Stimulated activated CD4-positive, alpha-beta T cell treated with anti-CD3 and anti-CD28 coated beads, Interleukin-4, amount 100 ng/mL, for 48 hours (primary cell): ENCODE measurements at places on chromosomes 13 and 19.

DNA sequence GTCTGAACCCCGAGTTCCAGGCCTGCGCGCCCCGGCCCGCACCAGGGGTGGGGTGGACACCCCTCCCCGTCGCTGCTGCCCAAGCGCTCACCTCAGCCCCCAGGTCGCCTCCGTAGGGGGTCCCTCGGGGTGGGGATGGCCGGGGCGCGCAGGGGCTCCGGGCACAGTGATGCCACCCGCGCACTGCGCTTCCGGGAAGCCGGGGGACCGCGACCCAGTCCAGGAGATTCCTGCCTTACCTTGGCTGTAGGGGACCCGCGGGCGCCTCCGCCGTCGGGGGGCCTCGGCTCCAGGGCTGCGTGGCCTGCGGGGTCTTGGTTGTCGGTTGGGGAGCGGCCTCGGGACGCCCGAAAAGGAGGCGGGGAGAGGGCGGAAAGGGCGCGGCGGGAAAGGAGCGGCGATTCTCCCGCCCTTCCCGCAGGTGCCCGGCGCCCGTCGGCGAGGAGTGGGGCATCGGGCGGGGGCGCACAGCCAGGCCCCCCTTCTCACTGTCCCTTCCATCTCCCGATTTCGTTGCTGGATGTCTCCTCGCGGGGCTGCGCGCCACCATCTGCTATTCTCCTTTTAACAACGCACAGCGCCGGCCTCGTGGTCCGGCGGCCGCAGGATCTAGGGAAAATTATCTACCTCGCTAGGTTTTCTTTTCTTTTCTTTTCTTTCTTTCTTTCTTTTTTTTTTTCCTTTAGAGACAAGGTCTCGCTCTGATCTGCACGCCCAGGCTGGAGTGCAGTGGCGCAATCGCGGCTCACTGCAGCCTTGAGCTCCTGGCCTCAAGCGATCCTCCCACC is at the start of gene KEAP1:
KEAP1 (minus strand) TSS at position 355 of the 788 bp plus-strand sequence. CDS start 3,323 bp downstream, outside the sequence.
- peak; percentile 34 for DNase-seq

DNA sequence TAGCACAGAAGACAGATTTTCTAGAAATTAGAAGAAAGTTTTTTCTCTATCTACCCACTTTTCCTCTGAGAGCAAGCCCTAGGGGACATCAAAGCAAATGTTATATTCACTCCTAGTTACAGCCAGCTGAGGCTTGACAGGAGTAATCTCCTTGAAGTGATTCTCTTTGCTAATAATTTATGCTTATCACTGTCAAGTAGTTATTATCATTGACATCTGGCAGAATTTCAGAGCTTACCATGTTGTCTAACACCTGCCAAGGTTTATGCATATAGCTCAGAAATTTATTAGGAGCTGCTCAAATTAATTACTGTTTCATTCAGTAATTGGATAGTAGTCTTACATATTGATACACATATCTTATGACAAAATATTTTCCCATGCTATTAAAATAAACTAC is 465.9 kb upstream of the ATXN8OS start:
- DNase-seq: no peak

DNA sequence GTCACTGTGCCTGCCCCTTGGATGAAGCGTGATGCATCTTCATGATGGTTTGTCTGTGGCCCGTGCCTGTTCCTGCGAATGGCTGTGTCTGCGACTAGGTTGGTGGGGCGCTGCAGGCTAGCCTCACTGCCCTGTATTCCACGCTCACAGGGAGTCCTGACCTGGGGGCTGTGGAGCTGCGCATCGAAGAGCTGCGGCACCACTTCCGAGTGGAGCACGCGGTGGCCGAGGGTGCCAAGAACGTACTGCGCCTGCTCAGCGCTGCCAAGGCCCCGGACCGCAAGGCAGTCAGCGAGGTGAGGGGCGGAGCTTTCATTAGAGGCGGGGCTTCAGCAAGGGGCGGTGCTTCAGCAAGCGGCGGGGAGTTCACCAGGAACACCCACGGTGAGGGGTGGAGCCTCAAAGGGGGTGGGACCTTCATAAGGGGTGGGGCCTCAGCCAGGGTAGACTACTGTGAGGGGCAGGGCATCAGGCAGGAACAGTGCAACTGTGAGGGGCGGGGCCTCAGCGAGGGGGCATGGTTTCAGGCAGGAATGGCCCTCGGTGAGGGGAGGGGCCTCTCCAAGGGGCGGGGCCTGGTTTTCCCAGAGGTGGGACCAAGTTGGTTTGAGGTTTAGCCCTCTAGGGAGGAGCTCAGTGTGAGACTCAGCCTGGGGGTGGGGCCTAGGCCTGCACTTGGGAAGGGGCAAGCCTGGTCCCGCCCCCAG is 17.2 kb downstream of the PKN1 start:
- DNase-seq: peak; percentile 83

DNA sequence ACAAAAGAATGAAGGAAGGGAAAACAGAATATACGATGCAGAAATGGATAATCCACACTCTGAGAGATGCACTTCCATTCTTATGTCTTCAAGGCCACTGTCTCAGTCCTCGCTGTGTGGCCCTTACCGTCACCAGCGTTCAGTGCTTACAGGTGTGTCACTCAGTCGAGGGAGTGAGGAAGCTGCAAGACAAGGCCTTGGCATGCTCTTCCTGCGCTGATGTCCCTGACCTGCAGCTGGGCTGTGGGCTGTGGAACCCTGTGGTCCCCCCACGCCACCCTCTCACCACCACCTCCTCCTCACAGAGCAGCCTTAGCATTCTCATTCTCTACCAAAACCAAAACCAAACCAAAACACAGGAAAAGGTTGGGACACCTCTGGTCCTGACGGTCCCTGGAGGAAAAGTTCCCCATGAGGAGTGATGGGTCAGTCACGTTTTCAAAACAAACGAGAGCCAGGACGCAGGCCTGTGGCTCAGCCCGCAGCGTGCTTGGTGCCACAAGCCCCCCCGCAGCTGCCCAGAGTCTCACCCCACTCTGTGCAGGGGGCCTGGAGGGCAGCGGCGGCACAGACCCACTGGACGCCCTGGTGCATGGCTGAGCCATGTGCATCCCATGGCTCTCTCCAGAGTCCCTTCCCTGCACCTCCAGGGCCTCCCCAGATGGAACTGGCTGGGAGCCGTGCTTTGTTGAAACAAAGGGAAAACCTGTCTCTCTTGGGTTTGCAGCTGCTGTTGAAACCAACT is 48.2 kb upstream of the GPR183 start:
- DNase-seq: no peak

DNA sequence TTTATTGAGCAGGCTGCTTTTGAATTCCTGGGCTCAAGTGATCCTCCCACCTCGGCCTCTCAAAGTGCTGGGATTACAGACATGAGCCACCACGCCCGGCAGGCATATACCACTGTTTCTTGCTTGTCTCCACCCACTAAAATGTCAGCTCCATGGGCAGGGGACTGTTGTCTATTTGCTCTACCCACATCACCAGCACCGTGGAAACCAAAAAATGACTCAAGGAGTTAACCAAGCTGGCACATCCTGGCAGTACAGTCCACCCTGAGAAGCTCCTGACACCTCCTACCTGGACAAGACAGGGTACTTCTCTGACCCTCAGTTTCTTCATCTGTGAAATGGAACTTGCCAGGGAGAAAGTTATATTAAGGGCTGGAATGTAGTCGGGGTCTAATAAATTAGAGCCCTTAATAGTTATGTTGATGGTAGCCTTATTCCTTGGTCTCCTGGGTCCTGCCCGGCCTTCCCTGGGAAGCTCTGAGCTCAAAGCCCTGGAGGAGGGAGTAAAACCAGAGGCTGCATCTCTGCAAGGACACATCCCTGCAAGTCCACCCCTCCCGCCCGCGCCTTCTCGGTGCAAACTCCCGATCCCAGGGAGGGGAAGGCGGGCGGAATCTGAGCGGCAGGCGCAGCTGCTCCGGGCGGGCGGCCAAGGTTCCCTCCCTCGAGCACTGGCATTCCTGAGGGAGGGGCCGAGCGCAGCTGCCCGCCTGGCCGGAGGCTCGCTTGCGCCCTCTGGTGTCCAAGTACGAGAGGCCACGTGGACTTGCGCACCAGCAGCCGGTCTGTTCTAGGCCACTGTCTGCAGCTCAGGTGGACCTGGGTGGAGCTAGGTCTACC is 14.1 kb downstream of the RDH8 start:
- DNase-seq: peak; percentile 83

- no peak for DNase-seq
Measured at GRCh38 chr19:8367327-8368001, 3.5 kb downstream of the ANGPTL4 start.

DNA sequence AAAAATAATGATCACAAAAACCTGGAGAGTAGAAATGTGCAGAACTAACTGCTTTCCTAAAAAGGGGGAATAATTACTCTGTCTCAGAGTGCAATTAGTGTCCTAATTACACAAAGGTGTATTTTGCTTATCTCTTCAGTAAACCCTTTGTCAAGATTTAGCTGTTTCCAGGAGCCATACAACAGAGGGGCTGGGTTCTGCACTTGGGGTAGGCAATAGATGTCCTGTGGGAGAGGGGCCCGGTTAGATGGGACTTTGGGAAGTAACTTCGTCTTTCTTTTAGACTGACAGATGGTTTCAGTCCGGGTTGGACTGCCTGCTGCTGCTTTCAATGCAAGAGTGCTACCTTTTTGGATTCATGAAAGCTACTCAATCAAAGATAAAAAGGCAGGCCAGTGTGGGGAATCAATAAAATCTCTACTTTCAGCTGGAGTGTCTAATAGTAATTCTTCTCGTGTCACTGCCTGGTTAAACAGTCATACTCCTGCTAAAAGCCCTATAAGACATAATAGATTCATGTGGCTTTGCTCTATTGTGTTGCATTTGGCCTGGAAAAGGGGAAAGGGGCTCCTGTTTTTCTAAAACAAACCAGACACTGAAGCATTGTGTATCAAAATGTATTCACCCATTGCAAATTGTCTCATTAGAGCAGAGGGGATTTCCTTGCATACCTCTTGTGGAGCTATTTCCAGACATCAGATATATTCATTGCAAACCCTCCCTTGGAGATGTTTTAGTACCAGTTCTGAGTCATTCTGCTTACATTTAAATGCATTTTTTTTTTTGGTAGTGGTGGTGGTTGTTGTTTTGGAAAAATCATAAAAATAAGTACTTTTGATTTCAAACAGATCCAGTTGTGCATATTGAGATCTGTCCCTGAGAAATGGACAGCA is 83.3 kb upstream of the PCDH8 start:
- no peak for DNase-seq

DNA sequence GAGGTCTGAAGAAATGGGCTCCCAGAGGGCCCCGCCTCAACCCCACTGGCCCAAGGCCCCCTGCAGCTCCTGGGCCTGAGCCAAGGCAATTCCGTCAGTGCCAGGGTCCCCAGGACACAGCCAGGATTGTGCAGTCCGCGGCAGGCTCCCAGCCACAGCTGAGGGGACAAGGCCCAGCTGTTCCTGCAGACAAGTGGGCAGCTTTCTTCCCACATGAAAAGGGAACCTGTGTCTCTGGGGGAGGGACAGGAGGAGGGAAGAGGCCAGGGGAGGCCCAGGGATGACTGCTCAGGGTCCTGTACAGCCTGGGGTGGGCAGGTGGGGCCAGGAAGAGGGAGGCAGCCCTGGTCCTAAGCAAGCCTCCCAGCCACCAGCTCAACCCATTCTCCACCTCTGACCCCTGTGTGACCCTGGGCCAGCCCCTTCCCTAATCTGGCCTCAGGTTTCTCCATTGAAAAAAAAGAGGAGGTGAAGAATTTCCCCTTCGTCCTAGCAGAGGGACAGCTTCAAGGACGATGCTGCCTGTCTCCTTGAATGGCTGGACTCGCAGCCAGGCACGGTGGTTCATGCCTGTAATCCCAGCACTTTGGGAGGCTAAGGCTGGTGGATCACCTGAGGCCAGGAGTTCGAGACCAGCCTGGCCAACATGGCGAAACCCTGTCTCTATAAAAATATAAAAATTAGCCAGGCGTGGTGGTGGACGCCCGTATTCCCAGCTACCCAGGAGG is 20.5 kb upstream of the VSTM2B start:
- no peak for DNase-seq

GRCh38 chr19:10292789-10293636 is 3.3 kb downstream of the ICAM5 start:
- no peak for DNase-seq

DNA sequence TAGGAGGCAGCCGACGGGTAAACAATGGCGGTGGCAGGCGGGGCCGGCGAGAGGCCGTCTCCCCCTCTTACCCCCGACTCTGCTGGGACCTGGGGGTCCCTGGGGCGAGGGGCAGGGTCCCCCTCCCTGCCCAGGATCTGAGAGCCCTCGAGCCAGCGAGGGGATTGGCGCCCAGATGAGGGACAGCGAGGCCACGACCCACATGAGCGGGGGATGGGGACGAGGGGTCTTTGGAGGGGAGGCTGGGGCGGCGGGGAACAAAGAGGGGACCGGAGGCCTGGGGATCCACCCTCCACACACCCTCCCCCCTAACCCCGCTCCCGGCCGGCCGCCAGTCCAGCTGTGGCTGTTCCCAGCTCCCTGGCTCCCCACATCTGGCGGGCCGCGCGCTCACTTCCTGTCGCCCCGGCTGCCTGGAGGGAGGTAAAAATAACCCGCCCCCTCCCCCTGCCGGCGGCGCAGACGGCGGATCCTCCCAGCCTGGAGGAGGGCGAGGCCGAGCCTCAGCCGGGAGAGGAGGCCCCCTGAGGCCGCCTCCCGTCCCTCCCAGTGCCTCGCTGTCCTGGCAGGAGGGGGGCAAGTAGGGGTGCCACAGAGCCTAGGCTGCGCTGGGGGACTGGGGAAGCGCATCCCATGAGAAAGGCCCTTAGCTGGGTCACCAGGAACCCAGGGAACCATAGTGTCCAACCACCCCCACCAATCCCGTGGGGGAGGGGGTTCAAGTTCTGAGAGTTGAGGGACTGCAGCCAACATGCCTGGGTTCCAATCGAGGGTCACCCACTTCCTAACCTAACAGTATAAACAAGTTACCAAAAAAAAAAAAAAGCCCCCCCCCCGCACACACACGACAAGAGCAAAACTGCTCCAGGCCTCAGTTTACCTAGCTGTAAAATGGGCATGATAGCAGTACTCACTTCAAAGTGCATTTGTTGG is 29.3 kb upstream of the NANOS3 start:
- DNase-seq: peak; percentile 68

- DNase-seq: no peak
Measured at GRCh38 chr19:45508861-45509691, 1.8 kb downstream of the VASP start.

- no peak for DNase-seq
Measured at GRCh38 chr13:23799945-23800344, 89.3 kb downstream of the MIPEP start.

DNA sequence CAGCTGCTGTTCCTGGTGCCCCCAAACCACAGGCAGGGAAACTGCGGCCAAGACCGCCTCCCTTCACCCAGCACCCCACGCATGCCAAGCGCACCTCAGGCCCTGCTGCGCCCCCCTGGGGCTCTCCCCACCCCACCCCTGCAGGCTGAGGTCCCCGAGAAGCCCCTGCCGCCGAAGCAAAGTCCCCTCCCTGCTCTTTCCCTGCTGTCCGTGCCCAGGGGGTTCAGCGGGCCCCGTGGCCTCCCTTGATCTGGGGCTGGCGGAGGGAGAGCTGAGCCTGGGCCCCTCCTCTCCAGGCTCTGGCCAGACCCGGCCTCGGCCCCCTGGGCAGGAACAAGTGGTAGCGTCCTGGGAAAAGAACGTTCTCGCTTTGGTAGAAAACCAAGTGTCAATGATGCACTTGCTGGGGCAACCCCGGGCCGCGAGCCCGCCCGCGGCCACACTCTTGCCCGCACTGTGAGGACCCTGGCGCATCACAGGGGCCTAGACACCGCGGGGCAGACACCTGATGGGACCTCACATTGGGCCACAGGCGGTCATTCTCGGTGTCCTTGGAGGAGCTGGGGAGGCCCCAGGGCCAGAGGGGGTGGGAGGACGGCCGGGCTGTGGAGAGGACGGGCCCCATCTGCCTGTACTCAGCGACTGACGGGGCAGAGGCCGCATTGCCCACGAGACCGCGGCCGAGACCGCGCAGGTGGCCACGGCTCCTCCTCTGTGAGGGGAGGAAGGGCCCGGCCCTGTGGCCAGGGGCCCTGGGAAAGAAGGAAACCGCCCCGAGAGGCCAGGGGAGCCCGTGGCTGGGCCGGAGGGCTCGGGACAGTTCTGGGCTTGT is 29.0 kb downstream of the GPX4 start:
- DNase-seq: peak; percentile 16

GRCh38 chr19:22607653-22608430 is 26.3 kb upstream of the ZNF492 start:
- DNase-seq: no peak
